ENCODE measurements at places on chromosomes 5 and 9. TPM values are rescaled to one million over a fixed set of nuclear protein-coding genes. Genes with fewer than 3 reads are reported as not detected.

The SLCO6A1 gene
- not detected for total RNA-seq

The ITK gene
- 8.2 TPM for total RNA-seq

The IFNW1 gene
- not detected for total RNA-seq

The SLC26A2 gene
- total RNA-seq = 32.0 TPM

The CXCL14 gene
- total RNA-seq = 28.7 TPM

The LCN12 gene
- not detected for total RNA-seq

GRCh38 chr5:128284236-128284635 is 200.7 kb downstream of the SLC12A2 start:
- H3K4me3 ChIP-seq = no peak overlapping the region
- H3K27ac ChIP-seq = no peak overlapping the region
- no peaks in the 10 kb centered on the region for H3K36me3 ChIP-seq
- no peaks in the 10 kb centered on the region for H3K4me1 ChIP-seq
- no peaks in the 10 kb centered on the region for H3K27me3 ChIP-seq

GRCh38 chr9:13898957-13899356 is 415.0 kb downstream of the NFIB start:
- H3K4me1 ChIP-seq = peaks cover 18% of the 10 kb centered on the region
- DNase-seq = no peak
- no peak overlapping the region for H3K27ac ChIP-seq
- no peaks in the 10 kb centered on the region for H3K27me3 ChIP-seq
- no peak overlapping the region for H3K4me3 ChIP-seq

DNA sequence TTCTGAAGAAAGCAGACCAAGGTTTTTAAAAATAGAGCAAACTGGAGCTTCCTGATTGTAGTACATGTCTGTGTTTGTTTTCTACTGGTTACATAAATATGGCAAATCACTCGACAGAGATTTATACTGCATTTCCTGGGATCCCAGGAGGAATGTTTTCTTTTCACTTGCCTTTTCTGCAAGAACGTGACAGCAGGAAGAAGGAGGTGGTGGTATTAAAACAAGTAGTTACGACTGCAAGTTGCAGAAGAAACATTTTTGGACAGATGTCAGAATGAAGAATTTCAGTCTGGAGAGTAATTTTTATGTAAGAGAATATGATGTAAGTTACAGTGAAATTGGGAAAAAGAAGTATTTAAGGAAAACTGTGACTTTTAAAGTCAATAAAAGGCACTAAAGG is 253.7 kb upstream of the NFIL3 start:
- no peaks in the 10 kb centered on the region for H3K4me1 ChIP-seq
- no peaks in the 10 kb centered on the region for H3K36me3 ChIP-seq
- no peaks in the 10 kb centered on the region for H3K27me3 ChIP-seq
- H3K27ac ChIP-seq = no peak overlapping the region

GRCh38 chr9:7130266-7130820 is 372.6 kb downstream of the KDM4C start:
- DNase-seq = no peak
- H3K36me3 ChIP-seq = peaks cover 4% of the 10 kb centered on the region
- no peaks in the 10 kb centered on the region for H3K4me1 ChIP-seq
- H3K4me3 ChIP-seq = no peak overlapping the region
- no peaks in the 10 kb centered on the region for H3K27me3 ChIP-seq

DNA sequence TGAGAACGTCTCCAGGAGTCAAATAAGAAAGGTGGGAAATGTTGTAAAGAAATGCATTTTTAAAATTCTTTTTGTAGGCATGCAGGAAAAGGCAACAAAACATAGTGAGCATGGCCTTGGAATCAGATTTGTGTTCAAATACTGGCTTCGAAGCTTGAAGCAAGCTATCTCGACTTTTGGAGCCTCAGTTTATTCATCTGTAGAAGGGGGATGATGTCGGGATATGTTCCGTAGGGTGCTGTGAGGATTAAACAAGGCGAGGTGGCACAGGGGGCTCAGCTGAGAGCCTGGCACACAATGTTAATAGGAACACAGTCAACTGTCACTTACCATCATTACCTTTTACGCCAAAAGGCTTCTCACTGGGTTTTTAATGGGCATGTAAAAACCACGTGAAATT is 4.8 kb downstream of the ADAMTS2 start:
- H3K4me3 ChIP-seq = no peak overlapping the region
- H3K27ac ChIP-seq = no peak overlapping the region

DNA sequence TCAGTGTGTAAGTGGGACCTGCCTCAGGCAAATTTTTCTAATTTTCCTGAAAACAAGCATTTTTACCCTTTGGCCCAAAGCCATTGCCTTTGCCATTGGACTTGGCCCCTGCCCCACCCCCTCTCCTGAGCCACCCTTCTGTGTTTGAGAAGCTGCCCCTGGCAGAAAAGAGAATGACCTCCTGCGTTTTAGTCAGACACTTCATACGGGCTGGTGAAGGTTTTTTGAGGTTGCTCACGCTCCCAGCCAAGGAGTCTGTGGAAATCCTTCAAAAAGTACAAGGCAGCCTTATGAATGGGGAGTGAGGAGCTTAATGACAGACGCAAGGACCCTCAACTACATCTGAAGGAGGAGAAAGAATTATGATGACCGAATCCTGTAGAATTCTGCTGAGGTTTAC is 308.9 kb downstream of the SLIT3 start:
- H3K36me3 ChIP-seq = no peaks in the 10 kb centered on the region
- DNase-seq = no peak

DNA sequence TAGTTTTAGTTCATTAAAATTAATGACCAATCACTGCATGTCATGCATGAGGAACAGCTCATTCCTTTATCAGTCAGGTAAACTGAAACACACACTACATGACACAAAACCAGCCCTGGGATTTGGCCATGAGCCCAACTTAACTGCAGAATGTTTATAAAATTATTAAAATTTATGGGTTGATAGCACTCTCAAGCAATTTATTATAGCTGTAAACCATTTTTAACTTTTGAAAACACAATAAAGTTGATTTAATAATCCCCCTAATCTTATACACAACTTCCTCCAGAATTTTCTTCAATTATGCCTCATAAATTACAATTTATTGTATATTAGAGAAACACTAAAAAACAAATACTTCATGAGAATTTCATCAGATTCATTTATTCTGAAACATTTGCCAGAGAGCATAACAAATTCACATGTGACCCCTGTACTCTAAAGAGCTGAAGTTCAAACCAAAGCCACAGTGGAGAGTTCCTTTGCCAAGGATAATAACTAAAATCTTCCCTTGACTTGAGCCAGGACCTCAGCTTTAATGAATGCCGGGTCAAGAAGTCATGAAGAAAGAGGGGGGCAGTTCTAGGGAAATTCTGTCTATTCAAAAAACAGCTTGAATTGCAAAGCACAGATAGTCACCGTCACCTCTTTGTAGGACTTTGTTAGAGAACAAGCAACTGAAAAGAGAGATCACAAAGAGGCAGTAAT is 763.7 kb upstream of the GRAMD2B start:
- H3K36me3 ChIP-seq = no peaks in the 10 kb centered on the region
- H3K4me3 ChIP-seq = no peak overlapping the region
- no peaks in the 10 kb centered on the region for H3K27me3 ChIP-seq
- no peaks in the 10 kb centered on the region for H3K4me1 ChIP-seq
- DNase-seq = no peak

DNA sequence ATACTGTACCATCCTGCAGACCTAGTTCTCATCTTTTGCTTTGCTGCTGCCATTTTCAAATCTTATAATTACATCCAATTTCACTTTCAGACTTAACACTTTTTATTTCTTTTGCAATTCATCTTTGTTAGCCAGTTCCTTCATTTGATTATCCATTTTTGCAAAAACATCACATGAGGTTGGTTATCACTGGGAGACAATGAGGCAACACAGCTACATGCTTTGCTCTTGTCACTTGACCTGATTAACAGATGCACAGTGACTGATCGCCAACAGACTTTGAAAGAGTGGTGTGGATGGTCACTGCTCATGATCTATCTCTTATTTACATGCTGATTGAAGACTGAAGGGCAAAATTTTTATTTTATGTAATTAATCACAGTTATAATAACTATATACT is 17.0 kb upstream of the RNF20 start:
- no peak overlapping the region for H3K4me3 ChIP-seq
- no peak overlapping the region for H3K27ac ChIP-seq
- H3K36me3 ChIP-seq = no peaks in the 10 kb centered on the region
- H3K27me3 ChIP-seq = no peaks in the 10 kb centered on the region
